Neural crest cell (in vitro differentiated cells): ENCODE measurements at places on chromosomes 5 and 9. TPM values are rescaled to one million over a fixed set of nuclear protein-coding genes. Genes with fewer than 3 reads are reported as not detected.

DNA sequence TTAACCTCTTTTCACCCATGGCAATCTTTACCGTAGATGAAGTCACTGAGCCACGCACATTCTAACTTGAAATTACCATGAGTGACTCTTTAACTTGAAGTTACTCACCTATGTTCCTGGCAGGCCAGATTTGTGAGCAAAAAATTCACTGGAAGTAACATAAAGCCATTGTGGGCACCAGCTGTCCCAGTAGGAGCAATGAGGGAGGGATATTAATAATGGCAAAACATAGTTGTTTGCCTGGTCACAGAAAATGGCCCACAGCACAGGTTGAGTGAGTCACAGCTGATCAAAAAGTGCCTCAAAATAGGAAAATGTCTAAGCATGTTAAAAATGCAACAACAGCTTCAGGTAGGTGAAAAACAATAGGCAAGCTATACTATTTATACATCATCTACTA lies 146.6 kb downstream of the EFNA5 start:
- H3K4me3 ChIP-seq: no peak overlapping the region
- peak overlapping the region; percentile 24 for H3K27ac ChIP-seq
- no peaks in the 10 kb centered on the region for H3K36me3 ChIP-seq
- no peak for DNase-seq

- no peaks in the 10 kb centered on the region for H3K36me3 ChIP-seq
- no peak overlapping the region for H3K27ac ChIP-seq
- DNase-seq: no peak
- no peaks in the 10 kb centered on the region for H3K4me1 ChIP-seq
Observed at GRCh38 chr5:54362434-54362833, 52.1 kb upstream of the ARL15 start.

- no peaks in the 10 kb centered on the region for H3K36me3 ChIP-seq
- no peak overlapping the region for H3K27ac ChIP-seq
- no peak overlapping the region for H3K4me3 ChIP-seq
- H3K27me3 ChIP-seq: peaks cover 32% of the 10 kb centered on the region
- H3K4me1 ChIP-seq: no peaks in the 10 kb centered on the region
- DNase-seq: no peak
Observed at GRCh38 chr5:139911425-139912120, 116.0 kb downstream of the PSD2 start.

DNA sequence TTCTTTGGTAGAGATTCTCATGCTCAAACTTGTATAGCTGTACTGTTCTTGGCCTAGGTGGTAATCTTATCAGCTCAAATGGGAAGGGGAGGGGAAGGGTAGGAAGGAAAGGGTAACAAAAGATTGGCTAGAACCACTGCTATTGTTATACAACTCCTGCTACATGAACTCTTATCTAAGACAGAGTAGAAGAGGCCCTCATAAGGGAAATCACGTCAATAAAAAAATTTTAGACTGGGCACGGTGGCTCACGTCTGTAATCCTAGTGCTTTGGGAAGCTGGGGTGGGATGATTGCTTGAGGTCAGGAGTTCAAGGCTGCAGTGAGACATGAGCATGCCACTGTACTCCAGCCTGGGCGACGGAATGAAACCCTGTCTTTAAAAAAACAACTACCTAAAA lies 15.9 kb downstream of the STOM start:
- no peak overlapping the region for H3K4me3 ChIP-seq
- no peaks in the 10 kb centered on the region for H3K27me3 ChIP-seq
- peaks cover 8% of the 10 kb centered on the region for H3K4me1 ChIP-seq
- H3K36me3 ChIP-seq: no peaks in the 10 kb centered on the region

DNA sequence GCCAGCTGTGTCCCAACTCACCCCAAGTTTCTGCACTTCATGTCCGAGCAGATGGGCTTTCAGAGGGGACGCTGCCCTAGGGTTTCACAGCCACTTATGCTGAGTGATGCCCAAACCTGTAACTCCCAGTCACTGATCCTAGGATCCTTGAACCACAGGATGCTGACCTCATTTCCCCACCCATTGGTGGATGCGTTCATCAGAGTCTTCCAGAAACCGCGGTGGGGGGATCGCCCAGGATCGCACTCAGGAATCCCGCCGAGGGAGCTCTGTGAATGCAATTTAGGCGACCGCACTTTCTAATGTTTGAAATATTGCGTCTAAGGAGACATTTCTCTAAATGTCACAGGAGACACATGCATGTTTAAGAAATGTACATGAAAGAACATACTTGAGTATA lies 212.3 kb upstream of the IRX4 start:
- no peak for DNase-seq
- H3K27me3 ChIP-seq: no peaks in the 10 kb centered on the region
- no peak overlapping the region for H3K27ac ChIP-seq
- H3K36me3 ChIP-seq: no peaks in the 10 kb centered on the region

GRCh38 chr5:131482617-131483016 lies 152.4 kb downstream of the RAPGEF6 start:
- H3K4me3 ChIP-seq: no peak overlapping the region
- no peaks in the 10 kb centered on the region for H3K4me1 ChIP-seq
- DNase-seq: no peak
- no peak overlapping the region for H3K27ac ChIP-seq

- H3K4me1 ChIP-seq: peaks cover 9% of the 10 kb centered on the region
- no peak for DNase-seq
- no peak overlapping the region for H3K27ac ChIP-seq
Observed at GRCh38 chr9:112059145-112059965, 115.7 kb downstream of the SUSD1 start.

DNA sequence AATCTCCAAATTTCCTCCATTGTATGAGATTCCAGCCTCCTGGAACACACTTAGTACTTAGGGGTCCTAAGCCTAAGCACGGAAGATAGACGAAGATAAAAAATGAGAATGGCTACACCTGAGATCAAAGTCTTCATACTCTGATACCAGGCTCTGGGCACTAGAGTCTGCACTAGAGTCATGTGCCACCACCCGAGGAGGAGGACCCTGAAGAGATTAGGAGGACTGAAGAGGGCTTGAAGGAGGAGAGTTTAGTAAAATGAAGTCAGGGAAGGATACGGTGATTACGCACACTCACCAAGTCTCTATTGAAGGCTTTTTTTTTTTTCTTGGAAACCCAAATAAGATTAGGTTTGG lies 573 bp upstream of the SPATA24 start:
- DNase-seq: no peak
- H3K27me3 ChIP-seq: no peaks in the 10 kb centered on the region
- H3K4me1 ChIP-seq: peaks cover 23% of the 10 kb centered on the region
- peak overlapping the region; percentile 95 for H3K4me3 ChIP-seq
- H3K36me3 ChIP-seq: no peaks in the 10 kb centered on the region
- peak overlapping the region; percentile 100 for H3K27ac ChIP-seq

DNA sequence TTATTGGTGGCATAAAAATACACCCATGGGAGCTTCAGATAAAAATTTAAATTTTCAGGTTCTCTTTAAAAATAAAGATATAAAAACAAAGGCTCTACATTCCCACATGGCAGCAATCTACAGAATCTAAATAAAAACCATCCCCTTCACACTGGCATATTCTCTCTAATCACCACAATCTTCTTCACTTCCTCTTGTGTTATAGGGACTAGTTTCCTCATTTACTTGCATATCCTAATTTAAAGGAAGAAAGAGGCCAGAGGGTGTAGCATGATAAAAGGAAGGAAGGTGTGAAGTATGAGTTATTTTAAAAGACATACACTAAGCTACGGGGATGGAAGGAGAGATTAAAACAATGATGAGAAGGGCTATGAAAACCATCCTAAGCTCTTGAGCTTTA lies 390.5 kb downstream of the ZNF608 start:
- H3K27ac ChIP-seq: no peak overlapping the region
- H3K4me1 ChIP-seq: no peaks in the 10 kb centered on the region

GRCh38 chr5:149790276-149790675 lies 60.2 kb downstream of the PPARGC1B start:
- no peak overlapping the region for H3K27ac ChIP-seq
- no peaks in the 10 kb centered on the region for H3K27me3 ChIP-seq
- H3K4me3 ChIP-seq: no peak overlapping the region
- H3K4me1 ChIP-seq: peaks cover 6% of the 10 kb centered on the region

GRCh38 chr5:171705036-171705435 lies 80.6 kb upstream of the SMIM23 start:
- peaks cover 34% of the 10 kb centered on the region for H3K4me1 ChIP-seq
- H3K4me3 ChIP-seq: no peak overlapping the region
- H3K27me3 ChIP-seq: no peaks in the 10 kb centered on the region
- no peak for DNase-seq
- H3K36me3 ChIP-seq: no peaks in the 10 kb centered on the region

GRCh38 chr5:13783726-13784125 lies 160.8 kb downstream of the DNAH5 start:
- H3K4me3 ChIP-seq: no peak overlapping the region
- H3K27me3 ChIP-seq: no peaks in the 10 kb centered on the region
- no peak overlapping the region for H3K27ac ChIP-seq
- no peak for DNase-seq

DNA sequence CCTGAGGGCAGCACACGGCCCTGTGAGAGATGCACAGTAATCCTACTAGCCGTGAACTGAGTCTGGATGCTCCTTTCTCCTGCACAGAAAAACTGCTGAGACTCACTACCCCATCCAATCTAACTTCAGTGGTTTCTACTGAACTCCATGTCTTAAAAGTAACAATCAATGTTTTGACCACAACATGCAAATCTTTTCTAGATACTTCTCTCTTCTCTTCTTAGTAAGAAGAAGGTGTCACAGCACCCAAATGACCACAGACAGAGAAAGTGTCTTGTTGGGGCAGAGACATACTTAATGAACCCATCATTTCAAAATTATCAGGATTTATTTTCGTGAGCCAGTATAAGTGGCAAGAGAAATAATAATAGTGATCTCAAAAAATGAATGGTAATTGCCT lies 285.8 kb upstream of the MEF2C start:
- H3K4me3 ChIP-seq: no peak overlapping the region
- H3K36me3 ChIP-seq: peaks cover 3% of the 10 kb centered on the region
- H3K27ac ChIP-seq: no peak overlapping the region
- no peak for DNase-seq

- H3K27me3 ChIP-seq: no peaks in the 10 kb centered on the region
- no peak overlapping the region for H3K27ac ChIP-seq
- peaks cover 19% of the 10 kb centered on the region for H3K4me1 ChIP-seq
- no peak overlapping the region for H3K4me3 ChIP-seq
- no peak for DNase-seq
Observed at GRCh38 chr5:132462856-132463745, 27.5 kb downstream of the IRF1 start.

DNA sequence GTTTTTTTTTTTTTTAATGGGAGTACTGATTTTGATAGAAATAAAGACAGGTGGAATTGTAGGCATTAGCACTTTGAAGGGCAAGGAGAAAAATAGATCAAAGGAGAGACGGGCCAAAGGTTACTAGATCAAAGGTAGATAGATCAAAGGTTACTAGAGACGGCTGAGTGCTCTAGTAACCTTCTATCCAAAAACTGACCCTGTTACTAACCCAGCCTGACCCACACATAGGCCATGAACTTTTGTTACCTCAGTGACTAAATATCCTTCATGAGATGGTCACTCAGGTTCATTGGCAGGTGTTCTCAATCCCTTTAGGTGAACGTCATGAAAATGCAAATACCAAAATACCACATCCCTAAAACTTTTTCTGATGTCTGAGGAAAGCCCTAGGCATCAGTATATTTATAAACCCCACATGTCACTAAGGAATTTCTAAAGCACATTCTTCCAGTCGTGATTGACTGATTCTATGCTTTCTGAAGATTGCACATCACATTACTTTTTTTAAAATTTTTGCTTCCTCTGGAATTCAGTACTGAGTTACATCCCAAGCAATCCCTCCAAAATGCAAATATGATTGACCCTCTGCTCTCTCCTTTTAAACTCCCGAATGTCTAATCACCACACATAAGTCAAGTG lies 772.7 kb downstream of the BRINP1 start:
- H3K36me3 ChIP-seq: no peaks in the 10 kb centered on the region
- H3K27ac ChIP-seq: no peak overlapping the region
- peaks cover 4% of the 10 kb centered on the region for H3K4me1 ChIP-seq
- H3K4me3 ChIP-seq: no peak overlapping the region

DNA sequence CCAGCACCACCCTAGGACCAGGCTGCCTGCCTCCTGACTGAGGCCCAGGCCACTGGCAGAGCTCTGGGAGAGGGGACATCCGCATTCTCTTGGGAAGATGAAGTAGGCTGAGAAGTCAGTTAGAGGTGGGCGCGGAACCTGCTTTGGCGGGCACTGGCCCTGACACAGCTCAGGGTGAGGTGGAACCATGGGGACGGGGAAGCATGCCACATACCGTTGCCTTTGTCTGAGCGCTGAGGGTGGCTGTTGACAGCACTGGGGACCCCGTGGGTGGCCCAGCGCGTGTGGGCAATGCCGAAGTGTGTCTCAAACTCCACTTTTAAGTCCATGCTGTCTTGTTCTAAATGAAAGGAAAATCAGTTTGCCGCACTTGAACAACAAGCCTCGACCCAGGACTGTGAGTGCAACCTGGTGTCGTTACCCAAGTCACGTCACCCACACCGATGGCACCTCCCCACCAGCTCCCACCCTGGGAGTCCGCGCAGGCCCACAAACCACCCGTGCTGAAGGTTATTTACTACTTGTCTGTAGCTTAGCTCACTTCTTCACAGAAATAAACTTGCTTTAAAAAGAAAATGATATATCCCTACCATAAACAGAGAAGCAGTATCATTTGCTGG lies 17.4 kb downstream of the GFPT2 start:
- no peaks in the 10 kb centered on the region for H3K27me3 ChIP-seq
- peak overlapping the region; percentile 71 for H3K27ac ChIP-seq
- no peak overlapping the region for H3K4me3 ChIP-seq
- H3K4me1 ChIP-seq: peaks cover 5% of the 10 kb centered on the region
- peaks cover 8% of the 10 kb centered on the region for H3K36me3 ChIP-seq

The BTNL8 gene
- not detected in 2 replicates for total RNA-seq

The TEX48 gene
- not detected in 2 replicates for total RNA-seq

The MAN2A1 gene
- 24.9 and 25.5 TPM in 2 replicates for total RNA-seq

The PGM5 gene
- 0.16 and 0.43 TPM in 2 replicates for total RNA-seq

The LECT2 gene
- not detected in 2 replicates for total RNA-seq

The HTR4 gene
- not detected in 2 replicates for total RNA-seq

The FREM1 gene
- 57.5 and 57.7 TPM in 2 replicates for total RNA-seq

The FOXD4L5 gene
- total RNA-seq: 0.34 and 0.37 TPM in 2 replicates
